WTC11 (cell line): ENCODE measurements at places on chromosomes 11 and 22. TPM values are rescaled to one million over a fixed set of nuclear protein-coding genes. Genes with fewer than 3 reads are reported as not detected.

GRCh38 chr11:12689029-12689755, 15.0 kb downstream of the TEAD1 start:
- no peak for DNase-seq

The SULT4A1 gene
- 12.5 to 13.0 TPM (median 12.6 TPM) in 3 replicates for total RNA-seq

GRCh38 chr22:40813912-40814315, 5.2 kb downstream of the SLC25A17 start:
- no peak for DNase-seq

- DNase-seq, result no peak
Observed at GRCh38 chr22:45776313-45776585, 104.6 kb downstream of the ATXN10 start.

- peak; percentile 78 for DNase-seq
Observed at GRCh38 chr11:65539744-65540289, 14.9 kb downstream of the SCYL1 start.

DNA sequence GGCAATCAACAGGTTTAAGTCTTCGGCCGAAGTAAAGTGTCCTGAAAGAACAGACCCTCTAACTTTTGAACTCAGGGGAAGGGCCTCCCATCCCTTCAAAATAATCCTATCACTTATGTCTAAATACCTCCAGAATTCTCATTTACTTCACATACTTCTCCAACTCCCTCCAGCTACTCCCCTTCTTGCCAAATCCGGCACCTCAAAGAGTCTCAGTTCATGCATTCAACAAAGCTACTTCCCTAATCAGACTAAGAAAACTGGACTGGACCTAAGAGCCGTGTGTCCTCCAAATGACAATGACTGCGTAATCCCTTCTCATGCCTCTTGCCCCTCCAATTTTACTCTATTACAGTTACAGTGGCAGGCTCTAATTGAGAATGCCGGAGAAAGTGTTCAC, 1.3 kb downstream of the DDB1 start:
- DNase-seq, result no peak

The PHETA2 gene
- 5.7 to 7.1 TPM (median 6.3 TPM) in 3 replicates for total RNA-seq

- peak; percentile 66 for DNase-seq
Observed at GRCh38 chr11:111565114-111565720, 24.7 kb downstream of the LAYN start.

DNA sequence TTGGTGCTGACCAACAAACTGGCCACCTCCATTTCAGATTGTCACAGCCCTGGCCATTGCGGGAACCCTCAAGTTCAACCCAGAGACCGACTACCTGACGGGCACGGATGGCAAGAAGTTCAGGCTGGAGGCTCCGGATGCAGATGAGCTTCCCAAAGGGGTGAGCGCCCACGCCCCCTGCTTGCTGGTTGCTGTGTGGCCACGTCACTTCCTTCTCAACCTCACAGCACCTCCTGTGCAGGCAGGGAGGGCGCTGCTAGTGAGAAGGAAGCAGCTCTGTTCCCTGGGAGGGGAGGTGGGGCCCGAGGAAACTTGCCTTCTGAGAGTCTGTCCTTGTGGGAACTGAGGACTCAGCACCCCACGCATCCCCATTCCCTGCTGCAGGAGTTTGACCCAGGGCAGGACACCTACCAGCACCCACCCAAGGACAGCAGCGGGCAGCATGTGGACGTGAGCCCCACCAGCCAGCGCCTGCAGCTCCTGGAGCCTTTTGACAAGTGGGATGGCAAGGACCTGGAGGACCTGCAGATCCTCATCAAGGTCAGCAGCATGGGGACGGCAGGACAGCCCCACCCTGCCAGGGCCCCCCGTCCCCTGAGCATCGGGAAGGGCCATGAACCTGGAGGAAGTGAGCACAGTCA, 19.3 kb downstream of the POLR3H start:
- peak; percentile 29 for DNase-seq

GRCh38 chr11:11230802-11231562, 122.1 kb downstream of the CSNK2A3 start:
- DNase-seq, result peak; percentile 78
